Right renal pelvis (tissue), 4 donors: ENCODE measurements at places on chromosomes 4 and X. TPM values are rescaled to one million over a fixed set of nuclear protein-coding genes. Genes with fewer than 3 reads are reported as not detected.

GRCh38 chrX:10072786-10073568 is 83.8 kb upstream of the CLCN4 start:
- DNase-seq, result no peak

GRCh38 chr4:6069845-6070709 is 51.8 kb upstream of the C4orf50 start:
- DNase-seq, result no peak

DNA sequence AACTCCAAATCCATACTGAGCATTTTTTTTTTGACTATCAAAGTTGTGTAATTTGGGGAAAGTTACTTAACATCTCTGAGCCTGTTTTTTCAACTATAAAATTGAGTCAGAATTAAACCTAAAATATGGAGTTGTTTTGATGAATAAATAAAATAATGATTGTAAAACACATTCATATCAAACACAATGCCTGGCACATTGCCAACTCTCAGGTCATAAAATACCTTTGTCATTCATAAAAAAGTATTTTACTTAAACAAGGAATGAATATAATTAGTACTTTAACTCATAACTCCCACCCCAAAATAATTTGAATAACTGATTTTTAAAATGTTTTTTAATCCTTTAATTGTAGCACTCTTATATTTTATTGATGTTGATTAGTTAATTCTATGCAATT is 3.8 kb upstream of the GPR174 start:
- DNase-seq, result no peak

DNA sequence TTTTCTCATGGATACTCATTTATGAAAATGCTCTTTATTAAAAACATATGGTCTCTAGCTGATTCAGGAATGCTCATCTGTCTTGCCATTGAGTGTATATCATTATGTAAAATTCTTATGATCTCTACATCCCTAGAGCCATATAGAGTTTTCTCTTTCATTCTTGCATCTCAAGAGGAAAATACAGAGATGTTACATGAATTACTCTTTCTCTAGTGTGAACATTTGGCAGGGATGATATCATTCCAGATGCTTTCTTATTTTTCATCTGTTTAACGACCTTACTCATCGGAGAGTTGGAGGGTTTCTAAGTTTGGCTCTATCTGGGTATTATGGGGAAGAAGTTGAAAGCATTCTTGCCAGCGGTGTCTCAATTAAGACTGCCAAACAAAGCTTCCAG is 202.9 kb upstream of the SLC7A11 start:
- DNase-seq, result no peak

- no peak for DNase-seq
Measured at GRCh38 chrX:3520982-3521381, 174.5 kb upstream of the MXRA5 start.

- no peak for DNase-seq
Measured at GRCh38 chrX:37745835-37746217, 34.0 kb upstream of the CYBB start.

DNA sequence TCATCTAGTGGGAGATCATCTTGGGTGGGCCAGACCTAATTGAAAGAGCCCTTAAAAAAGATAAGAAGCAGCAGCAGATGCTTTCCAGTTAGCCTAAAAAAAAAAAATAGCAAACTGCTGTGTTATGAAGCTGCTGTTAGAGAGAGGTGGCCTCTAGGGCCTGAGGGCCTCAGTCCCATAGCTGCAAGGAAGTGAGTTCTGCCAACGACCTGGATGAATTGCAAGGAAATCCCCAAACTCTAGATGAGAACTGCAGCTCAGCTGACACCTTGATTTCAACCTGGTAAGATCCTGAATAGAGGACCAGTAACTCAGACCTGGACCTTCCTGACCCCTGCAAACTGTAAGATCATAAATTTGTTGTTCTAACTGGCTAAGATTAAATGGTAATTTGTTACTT is 275.2 kb downstream of the TENM3 start:
- DNase-seq, result no peak

DNA sequence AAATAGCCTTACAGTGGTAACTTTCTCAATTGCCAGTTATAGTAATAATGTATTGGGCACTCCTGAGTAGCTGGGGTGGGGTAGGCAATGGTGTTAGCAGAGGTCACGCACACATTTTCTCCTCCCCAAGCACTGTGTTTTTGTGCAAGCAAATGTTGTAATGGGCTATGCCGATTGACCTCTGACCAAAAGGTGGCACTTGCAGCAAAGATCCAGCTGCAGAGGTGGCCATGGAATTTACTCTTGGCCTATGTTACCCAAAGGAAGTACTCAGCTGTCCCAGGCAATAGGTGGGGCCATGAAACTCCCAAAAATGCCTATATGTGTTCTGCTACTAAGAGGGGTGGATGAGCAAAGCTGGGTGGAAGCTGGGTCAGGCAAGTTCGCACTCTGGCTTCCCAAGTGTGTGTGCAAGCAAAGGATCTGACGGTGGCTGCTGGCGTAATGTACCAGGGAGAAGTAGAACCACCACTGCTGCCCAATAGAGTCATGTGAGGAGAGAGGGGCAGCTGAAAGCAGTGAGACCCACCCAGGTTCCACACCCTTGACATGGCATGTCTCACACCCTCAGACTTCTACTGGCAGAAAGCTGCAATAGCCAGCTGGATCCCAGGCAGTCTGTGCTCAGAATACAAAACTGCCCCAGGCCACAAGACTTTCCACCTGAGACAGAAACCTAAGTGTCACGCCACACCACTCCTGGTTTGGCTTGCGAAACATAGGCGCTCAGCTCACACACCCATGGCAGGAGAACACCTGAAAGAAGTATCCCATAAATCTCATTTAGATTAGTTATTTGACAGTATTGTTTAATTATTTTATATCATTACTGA is 353.3 kb upstream of the EMCN start:
- DNase-seq, result no peak

DNA sequence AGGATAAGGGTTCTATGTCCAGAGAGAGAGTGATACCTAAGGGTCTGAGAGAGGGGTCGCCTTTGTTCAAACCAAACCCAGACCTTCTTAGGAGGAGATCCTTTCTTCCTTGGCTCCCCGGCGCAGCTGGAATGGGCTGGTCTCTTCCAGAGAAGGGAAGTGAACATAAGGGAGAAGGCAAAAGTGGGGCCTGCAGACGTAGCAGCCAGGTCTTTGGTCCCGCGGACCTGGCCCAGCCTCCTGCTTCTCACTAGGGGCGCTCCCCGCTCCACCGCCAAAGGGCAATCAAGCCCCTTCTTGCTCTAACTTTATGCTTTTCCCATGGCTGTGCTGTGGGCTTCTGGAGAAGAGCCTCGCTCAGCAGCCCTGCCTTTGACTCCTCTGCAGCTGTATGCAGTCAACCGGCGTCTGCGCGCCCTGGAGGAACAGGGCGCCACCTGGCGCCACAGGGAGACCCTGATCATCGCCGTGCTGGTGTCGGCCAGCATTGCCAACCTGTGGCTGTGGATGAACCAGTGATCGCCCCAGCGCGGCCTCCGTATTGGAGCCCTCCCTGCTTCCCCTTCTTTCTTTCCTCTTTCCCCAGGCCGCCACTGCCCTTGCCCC is 6.5 kb downstream of the FATE1 start:
- peak; percentile 12 for DNase-seq

- no peak for DNase-seq
Measured at GRCh38 chr4:10619855-10620254, 64.7 kb downstream of the CLNK start.

- DNase-seq, result no peak
Measured at GRCh38 chrX:29530501-29530900, 684.9 kb upstream of the MAGEB2 start.

DNA sequence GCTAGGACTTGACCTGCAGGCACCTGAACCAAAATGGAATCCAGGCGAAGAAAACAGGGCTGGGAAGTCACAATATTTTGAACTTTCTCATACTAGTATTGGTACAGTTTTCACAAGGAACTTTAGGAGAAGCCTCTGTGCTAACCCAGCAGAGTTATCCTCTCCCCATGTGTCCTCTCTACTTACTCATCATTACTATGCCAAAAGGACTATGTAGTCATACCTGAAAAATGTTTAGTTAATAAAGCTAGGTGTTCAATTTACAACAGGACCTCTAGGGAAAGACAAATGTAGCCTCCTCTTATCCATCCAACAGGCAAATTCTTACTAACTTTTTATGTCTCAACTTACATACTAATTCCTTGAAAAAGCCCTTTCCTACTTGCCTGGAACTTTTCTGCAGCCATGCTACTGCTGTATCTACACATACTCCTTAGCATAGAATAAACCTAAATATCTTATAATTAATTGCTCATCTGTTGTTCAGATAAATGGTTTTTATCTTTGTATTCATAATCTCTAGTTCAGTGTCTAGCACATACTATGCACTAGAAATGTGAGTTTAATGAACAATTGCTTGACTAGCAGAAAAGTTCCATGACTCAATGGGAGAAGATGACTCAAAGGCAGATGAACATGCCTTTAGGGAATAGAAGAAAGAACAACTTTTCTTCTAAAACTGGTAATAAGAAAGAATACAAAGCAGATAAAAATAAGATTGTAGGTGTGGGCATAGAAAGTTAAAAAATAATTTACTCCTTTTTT is 215.5 kb upstream of the VEGFC start:
- DNase-seq, result no peak

DNA sequence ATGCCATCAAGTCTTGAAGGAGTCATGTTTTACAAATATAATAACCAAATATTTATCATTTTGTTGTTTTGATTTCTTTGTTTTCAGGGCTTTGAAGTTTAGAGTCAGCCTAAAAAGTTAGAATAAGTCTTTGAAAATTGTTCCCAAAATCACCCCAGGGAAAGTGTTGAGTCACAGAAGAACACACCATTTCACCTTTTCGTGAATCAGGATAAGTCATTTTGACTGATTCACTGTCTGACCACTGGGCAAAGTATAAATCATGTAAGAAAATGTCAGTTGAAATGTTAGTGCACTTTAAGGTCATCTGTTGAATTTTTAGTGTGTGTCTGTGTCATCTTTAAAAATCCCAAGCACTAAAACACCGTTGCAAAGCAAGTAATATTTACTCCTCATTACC is 1320.1 kb downstream of the RPA4 start:
- no peak for DNase-seq

DNA sequence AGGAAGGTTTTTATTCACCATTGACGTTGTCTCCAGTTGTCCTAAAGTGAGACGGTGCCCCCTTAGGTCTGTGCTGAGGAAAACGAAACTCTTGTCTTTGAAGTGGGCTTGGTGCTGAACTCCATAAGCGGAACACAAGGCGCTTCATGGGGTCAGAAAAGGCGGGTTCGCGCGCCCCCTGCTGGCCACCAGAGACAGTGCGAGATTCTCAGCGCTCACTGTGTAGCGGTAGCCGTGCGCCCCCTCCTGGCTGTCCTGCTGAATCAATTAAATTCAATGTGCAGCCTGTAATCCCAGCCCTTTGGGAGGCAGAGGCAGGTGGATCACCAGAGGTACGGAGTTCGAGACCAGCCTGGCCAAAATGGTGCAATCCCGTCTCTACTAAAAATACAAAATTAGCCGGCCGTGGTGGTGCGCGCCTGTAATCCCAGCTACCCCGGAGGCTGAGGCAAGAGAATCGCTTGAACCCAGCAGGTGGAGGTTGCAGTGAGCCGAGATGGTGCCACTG is 64.1 kb downstream of the RLIM start:
- DNase-seq, result peak; percentile 28

DNA sequence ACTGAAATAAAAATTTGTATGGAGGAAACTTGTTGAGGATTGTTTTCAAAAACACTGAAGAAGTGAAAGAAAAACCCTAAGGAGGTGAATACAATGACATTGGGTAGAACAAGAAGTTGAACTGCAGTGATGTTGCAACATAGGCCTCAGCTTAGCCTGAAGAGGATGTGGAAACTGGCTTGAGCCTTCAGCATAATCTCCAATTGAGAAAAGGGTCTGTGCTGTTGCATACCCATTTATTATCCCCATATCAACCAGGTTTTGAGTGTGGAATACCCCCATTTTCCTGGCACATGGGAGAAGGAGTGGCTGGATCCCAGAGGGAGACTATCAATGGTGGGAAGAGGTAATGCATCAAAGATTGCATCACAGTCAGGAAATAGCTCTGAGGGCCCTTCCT is 695.0 kb upstream of the HS3ST1 start:
- DNase-seq, result no peak

DNA sequence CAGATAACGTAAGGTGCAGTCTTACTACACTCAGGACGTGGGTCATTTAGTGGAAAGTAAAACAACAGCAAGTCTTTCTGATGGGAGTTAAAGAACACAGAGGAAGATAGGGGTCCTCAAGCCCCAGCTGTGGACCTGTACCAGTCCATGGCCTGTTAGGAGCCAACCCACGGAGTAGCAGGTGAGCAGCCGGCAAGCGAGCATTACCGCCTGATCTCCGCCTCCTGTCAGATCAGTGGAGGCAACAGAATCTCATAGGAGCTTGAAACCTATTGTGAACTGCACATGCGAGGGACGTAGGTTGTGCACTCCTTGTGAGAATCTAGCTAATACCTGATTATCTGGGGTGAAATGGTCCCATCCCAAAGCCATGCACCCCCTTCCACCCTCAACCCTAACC is 1180.8 kb downstream of the FSTL5 start:
- DNase-seq, result no peak

DNA sequence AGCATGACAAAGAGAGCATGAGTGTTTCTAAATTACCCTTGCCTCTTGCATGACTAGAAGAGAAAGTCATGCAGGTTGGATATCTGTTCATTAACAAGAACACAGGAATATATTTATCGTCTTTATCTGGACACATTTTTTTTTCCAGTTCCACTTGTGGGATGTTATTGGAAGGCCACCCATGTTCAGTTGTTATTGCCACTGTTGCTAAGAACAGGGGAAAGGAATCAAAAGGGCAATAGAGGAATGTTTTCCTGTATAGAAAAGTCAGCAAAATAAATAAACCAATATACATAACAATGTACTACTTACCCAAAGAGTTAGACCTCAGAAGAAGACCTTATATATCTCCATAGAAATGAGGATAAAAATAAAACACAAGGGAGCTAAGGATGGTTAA is 270.1 kb downstream of the QDPR start:
- DNase-seq, result no peak

GRCh38 chr4:57342411-57342810 is 232.2 kb upstream of the IGFBP7 start:
- DNase-seq, result no peak

GRCh38 chr4:156036496-156036895 is 82.8 kb upstream of the CTSO start:
- DNase-seq, result no peak

GRCh38 chr4:140137671-140138070 is 16.3 kb downstream of the MAML3 start:
- no peak for DNase-seq

- no peak for DNase-seq
Measured at GRCh38 chr4:125642645-125643044, 327.9 kb downstream of the FAT4 start.

Gene FLNA
- 586 TPM for polyA plus RNA-seq

Gene MAGEB6
- not detected for polyA plus RNA-seq

Gene PDLIM5
- 53.5 TPM for polyA plus RNA-seq

Gene RHOXF2
- polyA plus RNA-seq, result not detected

Gene PLAC8
- 3.3 TPM for polyA plus RNA-seq

Gene AKAP4
- polyA plus RNA-seq, result 0.11 TPM

Gene PLS3
- polyA plus RNA-seq, result 307 TPM

Gene SPANXN4
- not detected for polyA plus RNA-seq

Gene ADH6
- 24.8 TPM for polyA plus RNA-seq

Gene PRR32
- polyA plus RNA-seq, result not detected

Gene HMX1
- not detected for polyA plus RNA-seq

Gene DOK7
- polyA plus RNA-seq, result 1.6 TPM
